PC-9 (cell line): ENCODE measurements at places on chromosomes 5 and 9. TPM values are rescaled to one million over a fixed set of nuclear protein-coding genes. Genes with fewer than 3 reads are reported as not detected.

DNA sequence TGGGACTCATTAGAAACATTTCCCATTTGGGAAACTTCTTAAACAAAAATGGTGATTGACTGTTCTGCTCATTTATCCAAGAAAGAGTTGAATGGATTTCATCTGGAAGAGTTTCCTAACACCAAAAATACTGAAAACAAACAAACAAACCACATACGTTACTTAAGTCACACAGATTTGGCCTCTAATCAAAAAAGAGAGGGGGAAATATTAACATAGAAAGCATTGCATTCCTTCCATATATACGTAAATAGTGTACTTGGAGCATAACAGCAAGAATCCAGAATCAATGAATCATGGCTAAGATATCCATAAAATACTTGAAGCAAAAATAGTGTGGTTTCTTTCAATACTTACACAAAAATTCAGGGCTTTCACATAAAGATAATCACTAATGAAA, 189.8 kb upstream of the MAP3K1 start:
- no peaks in the 10 kb centered on the region; the same call in 1 of the 2 replicates for H3K4me1 ChIP-seq
- DNase-seq = peak; percentile 89
- H3K27ac ChIP-seq = peak overlapping the region; percentile 33
- H3K36me3 ChIP-seq = no peaks in the 10 kb centered on the region

GRCh38 chr5:133520991-133521706, 91.2 kb downstream of the FSTL4 start:
- DNase-seq = no peak
- no peak overlapping the region for H3K4me3 ChIP-seq
- H3K27me3 ChIP-seq = no peaks in the 10 kb centered on the region
- no peaks in the 10 kb centered on the region for H3K36me3 ChIP-seq

DNA sequence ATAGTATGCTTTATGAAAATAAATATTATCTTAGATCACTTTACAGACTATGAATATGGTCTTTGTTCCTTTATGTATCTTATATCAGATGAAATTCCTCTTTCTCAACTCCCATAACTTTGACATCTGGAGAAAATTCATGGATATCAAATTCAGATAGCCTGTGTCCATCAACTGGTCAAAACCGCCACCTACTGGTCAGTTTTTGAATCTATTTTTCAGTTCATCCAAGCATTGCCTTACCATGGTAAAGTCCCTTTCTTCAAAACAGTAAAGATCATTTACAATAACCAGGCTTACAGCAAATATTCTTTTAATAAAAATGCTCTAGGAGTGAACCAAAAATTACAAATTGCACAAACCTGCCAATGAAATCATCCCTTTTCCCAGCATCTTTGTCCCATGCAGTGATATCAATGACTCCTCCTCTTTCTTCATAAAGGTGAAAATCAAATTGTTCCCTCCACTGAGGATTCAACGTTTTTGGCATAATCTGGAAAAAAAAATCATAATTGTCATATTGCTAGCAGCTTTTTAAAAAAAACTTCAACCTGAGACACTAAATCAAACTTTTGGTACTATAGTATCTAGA, 290.5 kb downstream of the SLF1 start:
- no peaks in the 10 kb centered on the region for H3K27me3 ChIP-seq
- DNase-seq = no peak
- H3K4me3 ChIP-seq = no peak overlapping the region
- H3K36me3 ChIP-seq = no peaks in the 10 kb centered on the region
- no peaks in the 10 kb centered on the region for H3K4me1 ChIP-seq

GRCh38 chr5:127684726-127685467, 18.3 kb upstream of the CCDC192 start:
- H3K27me3 ChIP-seq = no peaks in the 10 kb centered on the region
- H3K4me1 ChIP-seq = no peaks in the 10 kb centered on the region
- H3K4me3 ChIP-seq = no peak overlapping the region

DNA sequence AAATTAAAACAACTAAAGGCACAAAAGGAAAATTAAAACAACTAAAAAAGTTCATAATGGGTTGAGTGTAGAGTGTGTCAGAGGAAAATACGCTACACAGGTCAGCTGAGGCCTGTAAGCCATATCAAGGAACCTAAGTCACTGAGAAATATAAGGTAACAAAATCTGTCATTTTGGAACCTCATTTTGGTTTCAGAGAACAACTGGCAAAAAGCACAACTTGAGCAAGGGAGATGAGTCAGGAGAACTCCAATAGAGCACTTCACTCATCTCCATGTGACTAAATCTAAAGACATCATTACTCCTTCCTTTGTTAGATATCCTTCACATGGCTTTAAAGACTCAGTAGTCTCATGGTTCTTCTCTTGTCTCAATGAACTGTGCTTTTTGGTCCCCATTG, 269.4 kb upstream of the POU5F2 start:
- H3K4me1 ChIP-seq = no peaks in the 10 kb centered on the region
- H3K27me3 ChIP-seq = no peaks in the 10 kb centered on the region
- H3K36me3 ChIP-seq = 0 out of 2 replicates have a peak, but pooled peaks cover 3% of the 10 kb centered on the region
- no peak for DNase-seq
- H3K4me3 ChIP-seq = no peak overlapping the region

- no peaks in the 10 kb centered on the region for H3K4me1 ChIP-seq
- H3K36me3 ChIP-seq = no peaks in the 10 kb centered on the region
- H3K4me3 ChIP-seq = no peak overlapping the region
- H3K27ac ChIP-seq = no peak overlapping the region
- DNase-seq = no peak
- H3K27me3 ChIP-seq = peaks cover 99% of the 10 kb centered on the region
Observed at GRCh38 chr5:2135354-2135753, 252.6 kb upstream of the IRX4 start.

DNA sequence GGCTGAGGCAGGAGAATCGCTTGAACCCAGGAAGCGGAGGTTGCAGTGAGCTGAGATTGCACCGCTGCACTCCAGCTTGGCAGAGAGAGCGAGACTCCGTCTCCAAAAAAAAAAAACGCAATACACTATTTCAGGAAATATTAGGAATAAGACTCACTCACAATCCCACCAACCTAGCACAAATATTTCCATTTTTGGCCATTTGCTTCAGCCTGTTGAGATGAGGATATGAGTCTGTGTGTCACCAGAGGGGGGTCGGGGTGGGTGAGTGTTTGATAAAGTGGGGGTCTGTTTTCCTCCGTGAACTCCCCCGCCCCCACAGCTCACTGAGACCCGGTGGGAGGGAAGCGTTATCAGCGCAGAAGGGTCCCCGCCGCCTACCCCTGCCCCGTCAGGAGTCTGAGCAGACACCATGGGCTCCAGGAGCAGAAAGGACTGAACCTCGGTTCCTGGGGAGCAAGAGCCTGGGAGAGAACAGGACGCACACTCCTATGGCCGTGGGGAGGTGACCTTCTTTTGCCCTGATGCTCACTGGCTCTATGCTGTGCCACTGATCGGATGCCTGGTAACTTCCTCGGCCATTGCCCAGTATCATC, 153.8 kb upstream of the PHYKPL start:
- no peaks in the 10 kb centered on the region for H3K4me1 ChIP-seq
- H3K27me3 ChIP-seq = peaks cover 100% of the 10 kb centered on the region
- no peak overlapping the region for H3K4me3 ChIP-seq
- H3K36me3 ChIP-seq = no peaks in the 10 kb centered on the region
- no peak for DNase-seq

- no peaks in the 10 kb centered on the region for H3K36me3 ChIP-seq
- no peak overlapping the region for H3K27ac ChIP-seq
- no peak for DNase-seq
- H3K4me3 ChIP-seq = no peak overlapping the region
Observed at GRCh38 chr5:122371511-122372151, 59.6 kb downstream of the SNCAIP start.

The LTC4S gene
- 9.7 and 14.4 TPM in 2 replicates for total RNA-seq

The GRIN3A gene
- total RNA-seq = not detected in 2 replicates
